ENCODE measurements at places on chromosomes 16 and 17.

- DNase-seq: no peak
Observed at GRCh38 chr16:72924537-72924926, 123.4 kb downstream of the ZFHX3 start.

DNA sequence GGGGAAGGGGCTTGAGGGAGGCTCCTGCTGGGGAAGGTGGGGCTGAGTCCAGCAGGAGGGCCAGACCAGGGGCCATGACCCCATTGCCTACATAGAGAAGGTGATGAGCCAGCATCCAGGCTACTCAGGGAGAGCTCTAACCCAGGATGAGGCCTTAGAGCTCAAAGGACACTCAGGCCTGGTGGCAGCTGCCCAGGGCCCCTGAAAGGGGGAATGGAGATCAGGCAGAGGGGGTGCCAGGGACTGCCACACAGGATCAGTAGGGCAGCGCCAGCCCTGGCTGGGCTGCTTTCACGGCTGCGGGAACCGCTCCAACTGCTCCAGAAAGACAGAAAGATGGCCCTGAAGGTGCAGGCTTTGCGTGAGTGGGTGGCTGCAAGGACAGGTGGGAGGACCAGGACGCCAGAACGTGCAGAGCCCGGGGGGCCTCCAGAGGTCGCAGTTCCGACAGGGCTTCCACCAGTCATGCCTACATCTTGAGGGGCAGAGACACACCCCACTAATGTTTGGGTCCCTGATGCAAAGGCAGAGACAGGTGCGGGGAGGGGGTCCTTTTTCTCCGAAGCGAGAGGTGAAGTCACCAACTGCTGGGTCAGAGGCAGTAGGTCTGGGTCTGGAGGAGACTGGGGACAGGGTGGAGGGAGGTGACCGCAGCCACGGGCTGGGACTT is 882 bp upstream of the ATP6V0C start:
- DNase-seq: no peak

GRCh38 chr17:7219229-7219811 is 316 bp downstream of the DLG4 start:
- no peak for DNase-seq

DNA sequence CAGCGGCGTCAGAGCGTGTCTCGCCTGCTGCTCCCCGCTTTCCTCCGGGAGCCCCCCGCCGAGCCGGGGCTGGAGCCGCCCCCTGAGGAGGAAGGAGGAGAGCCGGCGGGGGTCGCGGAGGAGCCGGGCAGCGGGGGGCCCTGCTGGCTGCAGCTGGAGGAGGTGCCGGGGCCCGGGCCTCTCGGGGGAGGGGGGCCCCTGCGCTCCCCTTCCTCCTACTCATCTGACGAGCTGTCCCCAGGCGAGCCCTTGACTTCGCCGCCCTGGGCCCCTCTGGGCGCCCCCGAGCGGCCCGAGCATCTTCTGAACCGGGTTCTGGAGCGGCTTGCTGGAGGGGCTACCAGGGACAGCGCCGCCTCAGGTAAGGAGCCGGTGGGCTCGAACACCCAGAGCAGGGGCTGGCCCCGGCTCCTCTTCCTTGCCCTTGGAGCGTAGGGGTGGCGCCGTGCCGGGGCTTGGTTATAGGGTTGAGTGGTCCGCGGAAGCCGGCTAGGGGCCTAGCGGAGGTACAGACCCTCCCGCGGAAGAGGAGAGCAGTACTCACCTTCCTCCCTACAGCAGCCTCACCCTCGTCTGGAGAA is 841 bp downstream of the RAPGEFL1 start:
- no peak for DNase-seq

GRCh38 chr16:85201574-85201973 is 89.3 kb upstream of the CIBAR2 start:
- no peak for DNase-seq

DNA sequence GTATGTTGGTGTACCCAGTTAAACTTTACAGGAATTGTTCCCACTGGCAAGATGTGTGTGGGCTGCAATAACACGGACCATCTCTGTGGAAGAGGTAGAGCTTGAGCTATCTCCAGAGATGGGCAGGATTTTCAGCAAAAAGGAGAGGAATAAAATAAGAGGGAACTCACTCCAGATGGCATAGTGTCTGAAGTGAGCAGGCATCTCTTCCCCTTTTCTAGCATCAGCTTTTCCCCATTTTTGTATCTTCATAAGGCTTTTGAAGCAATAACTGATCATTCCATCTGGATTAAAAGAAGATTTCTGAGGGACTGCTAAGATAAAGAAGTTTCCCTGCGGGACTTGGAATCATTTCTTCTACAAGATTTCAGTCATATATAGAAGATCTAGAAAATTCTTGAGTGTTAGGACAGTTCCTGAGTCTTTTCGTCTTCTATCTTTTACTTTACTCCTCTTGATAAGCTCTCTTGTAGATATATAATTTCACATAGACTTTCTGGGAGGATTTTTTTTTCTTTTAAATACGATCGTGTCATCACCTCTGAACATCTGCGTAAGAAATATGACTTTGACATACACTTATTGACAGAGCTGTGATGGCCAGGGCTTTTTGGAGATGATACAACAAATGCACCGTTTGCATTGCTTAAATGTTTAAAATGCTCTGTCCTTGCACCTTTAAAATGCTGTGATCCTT is 2.1 kb downstream of the CPD start:
- no peak for DNase-seq

DNA sequence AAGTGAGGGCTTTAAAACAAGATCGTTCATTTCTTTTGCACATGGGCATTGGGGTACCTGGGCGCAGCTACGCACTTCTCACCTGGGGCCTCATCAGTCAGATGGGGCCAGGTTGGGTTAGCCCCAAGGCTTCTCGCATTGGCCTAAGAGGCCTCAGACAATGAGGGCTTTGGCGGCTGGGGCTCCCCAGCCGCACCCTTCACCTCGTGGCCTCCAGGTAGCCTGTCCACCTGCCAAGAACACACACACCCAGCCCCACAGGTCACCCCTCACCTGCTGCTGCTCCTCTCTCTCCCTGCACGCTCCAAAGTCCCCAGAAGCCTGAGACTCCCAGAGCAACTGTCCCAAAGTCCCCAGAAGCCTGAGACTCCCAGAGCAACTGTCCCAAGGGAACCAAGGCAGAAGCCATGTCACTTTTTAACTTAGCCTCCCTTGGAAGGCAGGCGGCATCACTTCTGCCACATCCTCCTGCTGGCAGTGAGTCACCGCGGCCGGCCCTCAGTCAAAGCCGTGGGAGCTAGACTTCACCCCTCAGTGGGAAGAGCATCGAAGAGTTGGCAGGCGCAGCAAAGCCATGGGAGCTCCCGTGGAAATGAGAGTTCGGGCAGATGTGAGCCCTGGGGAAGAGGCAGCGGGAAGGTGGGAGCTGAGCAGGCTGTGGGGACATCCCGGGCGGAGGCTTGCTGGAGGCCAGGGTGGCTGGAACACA is 78.9 kb upstream of the PLCG2 start:
- no peak for DNase-seq

- no peak for DNase-seq
Observed at GRCh38 chr16:29784157-29784556, 6.1 kb downstream of the ZG16 start.

DNA sequence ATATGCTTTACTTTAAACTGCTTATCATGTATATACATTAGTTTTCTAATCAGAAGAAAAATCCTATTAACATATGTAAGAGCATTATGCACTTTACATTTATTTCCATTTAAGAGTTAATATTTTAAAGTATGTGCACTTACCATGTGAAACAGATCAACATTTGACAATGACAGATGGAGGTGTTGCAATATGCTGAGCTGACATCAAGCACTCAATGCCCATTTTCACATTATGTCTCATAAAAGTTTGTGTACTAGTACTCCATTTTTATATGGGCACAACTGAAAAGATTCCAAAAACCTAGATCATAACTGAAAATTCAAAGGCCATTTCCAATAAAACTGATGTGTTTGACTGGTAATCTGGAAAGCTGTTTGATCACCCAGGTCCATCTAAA is 420.9 kb upstream of the SOX9 start:
- no peak for DNase-seq

GRCh38 chr16:373020-373598 is 2.8 kb upstream of the MRPL28 start:
- no peak for DNase-seq

GRCh38 chr17:80901319-80901718 is 90.3 kb upstream of the CHMP6 start:
- DNase-seq: no peak

GRCh38 chr17:28477928-28478327 is 4.5 kb downstream of the SLC13A2 start:
- DNase-seq: no peak

GRCh38 chr16:13594823-13595222 is 325.1 kb upstream of the ERCC4 start:
- no peak for DNase-seq

- DNase-seq: no peak
Observed at GRCh38 chr16:61131447-61131846, 904.8 kb downstream of the CDH8 start.

GRCh38 chr16:17607609-17608008 is 136.8 kb upstream of the XYLT1 start:
- DNase-seq: no peak

DNA sequence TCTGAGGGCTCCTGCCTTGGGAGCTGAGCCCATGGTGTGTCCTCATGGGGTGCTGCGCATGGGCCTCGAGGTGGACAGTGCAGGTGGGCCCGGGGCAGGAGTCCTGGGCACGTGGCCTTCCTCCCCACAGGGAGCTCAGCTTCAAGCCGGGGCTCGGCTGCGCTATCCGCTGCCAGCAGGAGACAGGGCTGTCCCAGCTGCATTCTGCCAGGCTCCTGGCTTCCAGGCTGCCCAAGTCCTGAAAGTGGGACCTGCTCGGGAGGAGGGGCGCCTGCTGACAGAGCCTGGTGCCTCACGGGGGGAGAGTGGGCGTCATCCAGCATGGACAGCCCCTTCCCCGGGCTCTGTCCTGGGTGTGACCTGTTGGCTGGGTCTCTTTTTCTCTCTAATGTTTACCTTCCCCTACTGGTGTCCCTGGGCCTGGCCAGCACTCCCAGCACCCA is 7.1 kb downstream of the TRAF7 start:
- no peak for DNase-seq

DNA sequence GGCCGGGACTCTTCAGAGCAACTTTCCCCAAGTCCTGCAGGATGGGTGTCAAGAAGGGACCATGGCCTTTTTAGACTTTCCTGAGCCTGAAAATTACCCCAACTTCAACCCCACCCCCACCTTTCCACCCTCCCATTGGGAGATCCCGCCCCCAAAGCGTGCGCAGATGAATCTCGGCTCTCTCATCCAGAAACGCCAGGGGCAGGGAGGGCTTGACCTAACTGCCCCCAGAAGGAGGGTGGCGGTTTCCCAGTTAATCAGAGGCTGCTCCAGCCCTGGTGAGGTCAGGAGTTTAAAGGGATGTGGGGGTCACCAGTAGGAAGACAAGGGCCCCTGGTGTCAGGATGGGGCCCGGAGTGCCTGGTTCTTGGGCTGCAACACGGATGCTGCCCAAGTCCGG is 480 bp downstream of the KIF19 start:
- DNase-seq: no peak

GRCh38 chr17:17663160-17664063 is 17.8 kb upstream of the RAI1 start:
- peak; percentile 91 for DNase-seq

DNA sequence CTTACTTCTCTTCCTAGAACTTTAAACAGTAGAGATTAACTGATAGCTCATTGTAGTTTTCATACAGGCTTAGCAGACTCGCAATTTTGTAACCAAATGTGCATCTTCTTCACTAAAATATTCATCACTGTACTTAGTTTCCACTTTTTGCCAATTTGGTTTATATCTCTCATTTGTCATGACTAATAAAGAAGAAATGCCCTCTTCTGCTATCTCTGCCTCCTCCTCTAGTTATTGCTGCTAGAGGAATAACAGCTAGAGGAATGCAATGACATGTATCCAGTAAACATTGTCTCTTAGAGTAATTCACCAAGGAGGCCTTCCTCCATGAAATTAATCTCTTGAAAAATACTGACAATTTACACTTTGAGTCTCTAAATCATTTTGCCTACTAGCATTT is 115.5 kb upstream of the COX10 start:
- DNase-seq: no peak

GRCh38 chr17:9444687-9445086 is 130.9 kb downstream of the STX8 start:
- no peak for DNase-seq

DNA sequence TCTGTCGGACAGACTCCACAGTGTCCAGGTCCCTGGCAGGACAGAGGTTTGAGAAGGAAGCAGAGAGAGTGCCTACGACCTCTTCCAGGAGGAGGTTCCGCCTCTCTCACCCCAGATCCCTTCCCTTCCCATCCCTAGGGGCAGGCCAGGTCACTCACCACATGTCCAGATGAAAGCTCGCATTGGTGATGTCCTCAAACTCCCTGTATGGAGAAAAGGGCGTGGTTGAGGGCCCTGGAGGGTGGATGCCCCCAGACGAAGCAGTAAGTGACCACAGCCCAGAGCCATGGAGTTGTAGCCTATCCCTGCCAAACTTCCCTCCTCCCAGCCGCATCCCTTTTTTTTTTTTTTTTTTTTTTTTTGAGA is 3.4 kb downstream of the UNC13D start:
- no peak for DNase-seq

DNA sequence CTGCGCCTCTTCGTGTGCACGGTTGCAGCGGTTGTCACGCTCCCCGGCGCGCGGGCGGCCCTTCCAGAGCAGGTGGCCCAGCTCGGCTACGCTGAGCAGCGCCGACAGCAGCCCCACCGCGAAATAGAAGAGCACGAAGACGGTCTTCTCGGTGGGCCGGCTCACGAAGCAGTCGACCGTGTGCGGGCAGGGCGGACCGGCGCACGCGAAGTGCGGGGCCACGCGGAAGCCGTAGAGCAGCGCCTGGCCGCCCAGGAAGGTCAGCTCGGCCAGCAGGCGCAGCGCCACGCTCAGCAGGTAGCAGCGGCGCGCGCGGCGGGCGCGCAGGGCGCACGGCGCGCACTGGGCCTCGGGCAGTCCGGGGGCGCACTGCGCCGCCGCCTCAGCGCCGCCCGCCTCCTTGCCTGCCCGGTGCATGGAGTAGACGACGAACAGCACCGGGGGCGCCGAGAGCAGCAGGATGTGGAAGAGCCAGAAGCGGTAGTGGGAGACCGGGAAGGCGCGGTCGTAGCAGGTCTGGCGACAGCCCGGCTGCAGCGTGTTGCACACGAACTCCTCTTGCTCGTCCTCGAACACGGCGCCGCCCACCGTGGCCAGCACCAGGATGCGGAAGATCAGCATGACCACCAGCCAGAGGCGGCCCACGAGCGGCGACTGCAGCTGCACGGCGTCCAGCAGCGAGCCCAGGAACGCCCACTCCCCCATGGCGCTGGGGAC is 1.3 kb downstream of the GJD3 start:
- DNase-seq: no peak

DNA sequence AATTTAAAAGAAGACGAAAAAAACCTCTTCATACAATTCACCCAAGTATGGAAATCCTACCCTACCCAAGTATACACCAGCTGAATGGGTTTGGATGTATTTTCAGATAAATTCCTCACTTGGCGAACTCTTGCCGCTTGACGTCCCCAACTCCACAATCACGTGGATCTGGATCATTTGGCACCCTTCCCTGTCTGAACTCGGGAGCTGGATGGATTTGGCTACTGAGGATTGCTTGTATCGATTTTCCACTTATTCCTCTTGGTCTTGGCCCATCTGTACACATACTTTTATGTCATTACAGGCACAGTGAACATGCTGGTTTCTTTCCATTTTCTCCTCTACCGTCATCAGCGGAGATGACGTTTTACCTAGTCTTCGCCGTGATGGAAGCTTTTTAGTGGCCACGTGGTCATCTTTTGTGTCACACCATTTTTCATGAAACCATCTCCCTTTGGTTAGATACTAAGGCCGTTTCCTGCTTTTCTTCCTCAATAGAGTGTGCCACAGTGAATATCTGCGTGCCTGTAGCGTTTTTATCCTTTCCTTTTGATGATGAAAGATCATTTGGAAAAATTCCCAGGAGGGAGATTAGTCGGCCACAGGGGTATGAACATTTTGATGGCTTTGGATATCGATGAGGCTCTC is 47.1 kb downstream of the CMIP start:
- peak; percentile 28 for DNase-seq
